CD8-positive, alpha-beta memory T cell (primary cell): ENCODE measurements at places on chromosomes 11 and 22.
A peak's percentile ranks its signal among the peaks of the same experiment; 100 is the strongest.

DNA sequence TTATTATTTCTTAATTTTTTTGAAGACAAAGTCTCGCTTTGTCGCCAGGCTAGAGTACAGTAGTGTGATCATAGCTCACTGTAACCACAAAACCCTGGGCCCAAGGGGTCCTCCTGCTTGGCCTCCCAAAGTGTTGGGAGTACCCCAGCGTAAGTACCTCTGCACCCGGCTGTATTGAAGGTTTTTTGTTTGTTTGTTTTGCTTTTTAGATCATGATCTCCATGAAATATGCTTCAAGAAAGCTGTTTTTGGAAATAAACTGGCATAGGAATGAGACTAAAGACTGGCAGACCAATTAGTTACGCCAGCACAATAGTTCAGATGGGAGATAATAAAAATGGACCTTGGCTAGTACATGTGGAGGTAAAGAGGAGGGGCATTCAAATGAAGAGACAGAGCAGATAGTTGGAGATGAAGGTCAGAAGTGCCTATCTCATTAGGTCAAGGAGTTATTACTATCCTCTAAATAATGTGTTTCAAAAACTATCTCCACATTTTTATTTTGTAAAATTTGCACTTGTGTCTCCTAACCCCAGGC lies 4.1 kb upstream of the MRPL48 start:
- H3K27ac ChIP-seq = peak overlapping the region; percentile 48
- no peak for DNase-seq
- H3K4me3 ChIP-seq = no peak overlapping the region

DNA sequence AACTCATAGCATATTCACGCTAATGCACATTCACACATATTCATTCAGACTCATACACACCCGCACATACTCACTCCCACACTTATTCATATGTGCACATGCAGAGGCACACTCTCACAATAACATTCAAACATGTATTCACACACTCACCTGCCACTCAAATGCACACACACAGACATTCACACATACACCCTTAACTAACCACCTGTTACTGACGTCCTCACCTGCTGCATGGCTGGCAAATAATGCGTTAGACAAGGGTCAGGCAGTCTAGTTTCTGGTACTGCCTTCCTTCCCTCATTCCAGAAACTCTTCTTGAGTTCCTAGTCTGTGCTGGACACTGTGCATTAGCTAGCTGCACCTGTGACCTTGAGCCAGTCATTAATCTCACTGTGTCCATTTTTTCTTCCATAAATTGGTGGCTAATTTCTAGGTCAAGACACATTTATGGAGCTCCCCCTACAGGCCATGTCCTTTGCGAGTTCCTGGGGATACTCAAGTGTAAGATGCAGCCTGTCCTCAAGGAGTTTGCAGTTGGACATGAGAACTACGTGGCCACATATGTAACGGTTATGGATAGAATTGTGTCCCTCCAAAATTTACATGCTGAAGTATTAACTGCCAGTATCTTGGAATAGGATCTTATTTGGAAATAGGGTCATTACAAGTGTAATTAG lies 34.5 kb upstream of the SEZ6L start:
- peaks cover 4% of the 10 kb centered on the region for H3K27me3 ChIP-seq
- DNase-seq = no peak
- no peak overlapping the region for H3K27ac ChIP-seq
- no peaks in the 10 kb centered on the region for H3K4me1 ChIP-seq
- H3K4me3 ChIP-seq = no peak overlapping the region

DNA sequence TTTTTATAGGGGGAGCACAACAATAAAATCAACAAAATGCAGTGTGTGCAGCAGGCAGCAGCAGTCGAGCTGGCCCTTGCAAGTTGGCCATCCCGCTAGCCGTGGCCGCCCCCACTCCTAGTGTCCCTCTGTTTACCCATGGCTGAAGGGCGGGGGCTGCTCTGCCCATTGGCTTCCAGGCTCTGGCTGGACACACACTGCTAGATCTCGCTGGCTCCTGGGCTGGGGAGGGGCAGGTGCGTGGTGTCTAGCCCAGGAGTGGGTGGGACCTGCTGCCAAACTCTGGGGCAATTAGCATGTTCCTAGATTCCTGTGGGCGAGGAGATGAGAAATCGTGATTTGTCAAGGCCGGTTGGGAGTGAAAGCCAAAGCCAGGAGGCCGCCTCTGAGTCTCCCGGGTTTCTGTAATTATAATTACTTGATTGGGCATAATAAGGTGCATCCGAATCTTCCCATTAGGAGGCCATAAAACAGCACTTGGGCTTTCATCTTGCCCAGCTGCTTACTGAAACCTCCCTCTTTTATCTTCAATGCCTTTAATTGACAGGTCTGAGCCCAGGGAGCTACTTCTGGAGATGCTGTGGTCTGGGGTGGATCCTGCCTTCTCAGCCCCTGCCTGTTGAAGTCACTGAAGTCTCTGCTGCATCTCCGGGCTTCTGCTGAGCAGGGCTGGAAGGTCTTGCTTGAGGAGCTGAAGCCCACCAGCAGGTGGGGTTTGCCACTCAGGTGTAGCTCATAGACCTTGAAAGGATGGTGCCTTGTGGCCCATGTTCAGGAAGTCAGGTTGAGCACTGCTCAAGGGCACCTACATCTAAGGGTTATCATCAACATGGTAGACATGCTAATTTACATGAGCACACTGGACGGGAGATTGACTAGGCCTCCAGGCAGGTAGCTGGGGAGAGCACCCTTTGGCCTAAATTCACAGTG lies 44.5 kb upstream of the DKK3 start:
- H3K36me3 ChIP-seq = no peaks in the 10 kb centered on the region
- no peaks in the 10 kb centered on the region for H3K4me1 ChIP-seq
- no peak overlapping the region for H3K27ac ChIP-seq
- H3K4me3 ChIP-seq = no peak overlapping the region

DNA sequence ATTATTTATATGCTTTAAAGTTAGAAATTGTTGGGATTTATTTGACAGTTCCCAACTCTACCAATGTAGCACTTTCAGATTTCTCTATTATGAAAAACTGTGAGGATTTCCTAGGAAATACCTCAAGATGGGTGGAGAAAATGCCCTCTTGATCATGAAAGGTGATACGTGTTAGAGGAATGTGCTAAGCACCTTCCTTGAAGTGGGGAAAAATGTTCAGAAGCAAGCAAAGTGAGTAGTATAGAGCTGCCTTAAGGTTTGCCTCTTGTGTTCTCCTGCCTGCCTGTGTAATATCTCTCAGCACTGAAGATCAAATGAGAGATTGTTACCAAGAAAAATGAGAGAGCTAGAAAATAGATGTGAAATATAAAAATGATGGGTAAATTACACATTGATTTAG lies 58.2 kb downstream of the YAP1 start:
- H3K27me3 ChIP-seq = no peaks in the 10 kb centered on the region
- no peak for DNase-seq
- H3K4me3 ChIP-seq = no peak overlapping the region
- H3K27ac ChIP-seq = no peak overlapping the region
- H3K4me1 ChIP-seq = no peaks in the 10 kb centered on the region

- H3K36me3 ChIP-seq = no peaks in the 10 kb centered on the region
- peaks cover 22% of the 10 kb centered on the region for H3K4me1 ChIP-seq
- DNase-seq = peak; percentile 49
- H3K27me3 ChIP-seq = no peaks in the 10 kb centered on the region
Observed at GRCh38 chr11:102438311-102439062, 14.1 kb downstream of the TMEM123 start.

DNA sequence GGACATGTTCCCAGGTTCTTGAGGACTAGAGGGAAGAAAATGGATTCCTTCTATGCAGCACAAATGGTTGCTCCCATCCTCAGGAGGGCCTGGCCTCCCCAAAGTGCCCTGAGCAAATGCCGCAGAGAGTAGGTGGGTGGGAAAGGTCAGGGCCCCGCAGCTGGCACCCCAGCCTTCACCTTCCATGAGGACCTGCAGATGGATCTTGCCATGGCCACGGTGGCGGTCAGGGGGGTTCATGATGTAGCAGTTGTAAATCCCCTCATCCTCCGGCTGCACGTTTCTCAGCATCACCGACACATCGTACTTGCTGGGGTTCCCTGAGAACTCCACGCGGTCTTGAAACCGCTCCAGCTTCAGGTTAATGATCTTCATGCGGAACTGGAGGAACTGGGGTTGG lies 8.5 kb downstream of the SCN2B start:
- H3K4me3 ChIP-seq = no peak overlapping the region
- H3K36me3 ChIP-seq = no peaks in the 10 kb centered on the region
- no peak overlapping the region for H3K27ac ChIP-seq
- H3K4me1 ChIP-seq = peaks cover 8% of the 10 kb centered on the region
- DNase-seq = no peak

- peaks cover 10% of the 10 kb centered on the region for H3K4me1 ChIP-seq
- no peak overlapping the region for H3K27ac ChIP-seq
- H3K27me3 ChIP-seq = no peaks in the 10 kb centered on the region
- DNase-seq = no peak
- H3K36me3 ChIP-seq = no peaks in the 10 kb centered on the region
Observed at GRCh38 chr11:75541193-75542087, 15.7 kb upstream of the GDPD5 start.

DNA sequence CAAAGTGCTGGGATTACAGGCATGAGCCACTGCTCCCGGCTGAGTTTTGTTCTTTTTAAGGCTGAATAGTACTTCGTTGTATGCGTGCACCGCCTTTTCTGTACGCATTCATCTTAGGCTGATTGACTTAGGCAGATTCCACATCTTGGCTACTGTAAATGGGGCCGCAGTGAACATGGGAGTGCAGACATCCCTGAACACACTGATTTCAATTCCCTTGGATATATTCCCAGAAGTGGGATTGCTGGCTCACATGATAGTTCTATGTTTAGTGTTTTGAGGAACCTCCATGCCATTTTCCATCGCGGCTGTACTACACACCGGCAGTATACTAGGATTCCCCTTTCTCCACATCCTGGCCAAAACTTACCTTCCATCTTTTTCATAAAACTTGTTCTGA lies 10.4 kb upstream of the ZNF74 start:
- H3K36me3 ChIP-seq = no peaks in the 10 kb centered on the region
- no peak overlapping the region for H3K4me3 ChIP-seq
- H3K4me1 ChIP-seq = no peaks in the 10 kb centered on the region
- H3K27ac ChIP-seq = no peak overlapping the region

- H3K4me1 ChIP-seq = no peaks in the 10 kb centered on the region
- H3K27ac ChIP-seq = no peak overlapping the region
- H3K27me3 ChIP-seq = no peaks in the 10 kb centered on the region
- no peak for DNase-seq
- no peak overlapping the region for H3K4me3 ChIP-seq
Observed at GRCh38 chr11:132607575-132607974, 924.7 kb downstream of the OPCML start.

DNA sequence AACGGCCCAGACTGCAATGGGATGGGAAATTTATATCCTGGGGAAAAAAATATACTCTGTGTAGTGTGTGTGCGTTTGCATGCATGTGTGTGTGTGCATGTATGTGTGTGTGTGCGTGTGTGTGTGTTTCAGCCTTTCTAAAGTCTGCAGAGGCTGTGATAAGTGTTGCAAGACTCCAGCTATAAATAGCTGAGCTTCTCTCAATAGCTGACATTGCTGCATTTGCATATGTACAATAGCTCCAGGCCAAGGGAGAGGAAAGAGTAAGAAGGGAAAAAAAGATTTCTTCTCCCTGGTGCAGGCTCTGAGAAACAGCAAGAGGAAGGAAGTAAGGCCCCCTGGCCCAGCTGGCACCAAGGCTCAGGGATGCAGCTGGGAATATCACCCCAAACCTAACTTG lies 483.0 kb downstream of the MN1 start:
- H3K27me3 ChIP-seq = no peaks in the 10 kb centered on the region
- no peak overlapping the region for H3K4me3 ChIP-seq
- H3K36me3 ChIP-seq = no peaks in the 10 kb centered on the region
- no peak overlapping the region for H3K27ac ChIP-seq

GRCh38 chr22:37230673-37231405 lies 13.2 kb downstream of the RAC2 start:
- DNase-seq = peak; percentile 46
- H3K36me3 ChIP-seq = peaks cover 69% of the 10 kb centered on the region

DNA sequence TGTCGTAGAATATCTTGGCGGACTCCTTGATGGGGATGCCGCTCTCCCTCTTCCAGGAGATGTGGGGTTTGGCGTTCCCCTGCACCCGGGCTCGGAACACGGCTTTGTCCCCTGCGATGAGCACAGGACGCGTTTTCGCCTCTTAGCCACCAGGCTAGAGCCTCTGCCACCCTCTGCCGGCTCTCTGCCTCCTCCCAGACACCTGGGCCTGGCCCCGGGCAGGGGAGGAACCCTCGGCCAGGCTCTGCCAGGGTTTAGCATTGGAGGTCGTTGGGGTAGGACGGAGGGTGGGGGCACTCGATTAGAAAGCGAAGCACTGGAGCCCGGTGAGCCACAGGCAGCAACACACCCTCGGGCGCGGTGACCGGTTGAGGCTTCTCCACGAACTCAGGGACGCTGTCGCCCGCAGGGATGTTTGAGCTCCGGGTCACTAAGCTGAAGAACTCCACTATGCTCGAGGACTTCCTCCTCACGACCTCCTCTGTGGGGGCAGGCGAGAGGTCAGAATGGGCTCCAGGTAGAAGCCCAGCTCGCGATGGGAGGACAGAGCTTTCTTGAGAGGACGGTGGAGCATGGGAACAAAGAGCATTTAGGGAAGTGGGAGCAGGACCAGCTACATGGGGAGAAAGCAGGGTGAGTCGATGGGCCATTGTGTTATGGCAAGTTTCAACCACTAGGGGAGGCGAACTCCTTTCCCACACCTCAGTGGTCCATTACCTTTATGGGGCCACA lies 4.3 kb downstream of the IGSF22 start:
- no peaks in the 10 kb centered on the region for H3K27me3 ChIP-seq
- peak overlapping the region; percentile 78 for H3K4me3 ChIP-seq
- H3K36me3 ChIP-seq = no peaks in the 10 kb centered on the region
- no peak overlapping the region for H3K27ac ChIP-seq
- peak; percentile 28 for DNase-seq

DNA sequence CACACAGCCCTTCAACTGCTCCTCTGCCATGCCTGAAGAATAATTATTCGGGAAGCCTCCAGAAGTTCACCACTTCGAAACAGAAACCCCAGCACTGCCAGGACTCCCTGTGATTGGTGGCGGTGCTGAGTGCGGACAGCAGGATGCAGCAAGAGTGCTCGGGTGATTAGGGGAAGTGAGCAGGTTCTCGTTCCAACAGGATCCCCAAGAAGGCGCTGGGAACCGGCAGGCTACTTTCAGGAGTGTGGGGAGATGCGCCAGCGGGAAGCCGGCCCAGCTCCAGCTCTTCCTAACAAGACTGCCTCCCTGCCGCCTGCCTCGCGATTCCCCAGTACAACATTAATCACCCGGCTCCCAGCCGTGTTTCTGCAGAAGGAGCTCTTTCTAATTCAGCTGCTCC lies 630.2 kb downstream of the BRD1 start:
- H3K4me3 ChIP-seq = no peak overlapping the region
- no peak for DNase-seq
- no peaks in the 10 kb centered on the region for H3K4me1 ChIP-seq

GRCh38 chr11:113521737-113522517 lies 46.7 kb upstream of the DRD2 start:
- no peak overlapping the region for H3K27ac ChIP-seq
- no peaks in the 10 kb centered on the region for H3K27me3 ChIP-seq
- no peak for DNase-seq
- H3K4me3 ChIP-seq = no peak overlapping the region
- H3K4me1 ChIP-seq = no peaks in the 10 kb centered on the region

GRCh38 chr22:44586351-44586990 lies 88.4 kb upstream of the RTL6 start:
- no peaks in the 10 kb centered on the region for H3K36me3 ChIP-seq
- no peak overlapping the region for H3K4me3 ChIP-seq
- H3K4me1 ChIP-seq = no peaks in the 10 kb centered on the region
- no peak overlapping the region for H3K27ac ChIP-seq
- H3K27me3 ChIP-seq = no peaks in the 10 kb centered on the region
